NCI-H774 (cell line): ENCODE measurements at places on chromosomes 6 and 20.
A peak's percentile ranks its signal among the peaks of the same experiment; 100 is the strongest.

DNA sequence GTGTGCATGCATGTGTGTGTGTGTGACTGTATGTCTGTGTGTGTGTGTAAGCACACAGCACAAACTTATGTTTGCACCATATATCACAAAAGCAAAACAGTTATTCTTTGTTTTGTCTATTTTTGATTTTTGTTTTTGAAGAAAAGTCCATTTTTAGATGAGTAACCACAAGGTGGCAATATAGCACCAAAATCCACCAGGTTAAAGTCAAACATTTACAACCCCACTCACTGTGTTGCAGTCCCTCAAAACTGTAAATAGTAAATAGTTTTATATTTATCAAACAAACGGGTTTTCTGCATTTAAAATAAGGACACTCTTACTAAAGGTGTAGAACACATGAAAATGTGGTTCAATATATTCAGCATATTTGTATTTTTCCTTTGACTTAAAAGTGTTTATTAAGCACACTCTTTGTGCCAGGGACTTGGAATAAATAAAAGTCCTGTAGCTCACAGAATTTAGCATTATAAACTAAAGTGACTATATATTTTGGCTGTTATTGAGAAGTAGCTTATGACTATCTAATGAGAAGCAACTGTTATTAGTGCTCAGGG lies 118.5 kb downstream of the GFRAL start:
- DNase-seq = peak; percentile 7

GRCh38 chr6:83019741-83020140 lies 45.9 kb downstream of the UBE3D start:
- DNase-seq = peak; percentile 27

- DNase-seq = peak; percentile 50
Measured at GRCh38 chr6:7615611-7616383, 25.8 kb downstream of the SNRNP48 start.

DNA sequence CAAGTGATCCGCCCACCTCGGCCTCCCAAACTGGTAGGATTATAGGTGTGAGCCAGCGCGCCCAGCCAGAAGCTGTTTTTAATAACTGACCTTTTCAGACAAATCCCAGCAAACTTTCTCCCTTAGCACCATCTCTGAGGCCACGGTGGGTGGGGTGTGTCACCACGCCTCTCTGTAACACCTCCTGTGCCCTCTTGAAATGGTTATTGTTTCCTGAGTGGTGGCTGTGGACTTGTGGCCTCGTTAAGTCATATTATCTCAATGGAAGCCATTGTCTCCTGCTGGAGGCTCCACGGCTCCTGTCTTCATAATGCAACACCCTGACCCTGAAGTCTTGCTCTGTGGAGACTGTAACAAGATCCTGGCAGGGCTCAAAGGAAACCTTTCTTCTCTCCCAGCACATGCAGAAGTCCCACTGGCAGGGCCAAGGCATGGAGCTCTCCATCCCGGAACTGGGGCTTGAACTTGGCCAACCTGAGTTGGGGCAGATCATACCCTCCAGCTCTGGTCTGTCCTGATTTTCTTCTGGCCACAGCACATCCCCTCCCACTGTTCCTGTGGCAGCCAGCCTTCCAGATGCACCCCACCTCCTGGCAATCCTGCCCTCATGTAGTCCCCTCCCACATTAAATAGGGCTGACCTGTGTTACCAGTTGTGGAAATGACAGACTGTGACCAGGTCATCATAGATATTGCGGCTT lies 81.1 kb downstream of the SNX5 start:
- DNase-seq = no peak

DNA sequence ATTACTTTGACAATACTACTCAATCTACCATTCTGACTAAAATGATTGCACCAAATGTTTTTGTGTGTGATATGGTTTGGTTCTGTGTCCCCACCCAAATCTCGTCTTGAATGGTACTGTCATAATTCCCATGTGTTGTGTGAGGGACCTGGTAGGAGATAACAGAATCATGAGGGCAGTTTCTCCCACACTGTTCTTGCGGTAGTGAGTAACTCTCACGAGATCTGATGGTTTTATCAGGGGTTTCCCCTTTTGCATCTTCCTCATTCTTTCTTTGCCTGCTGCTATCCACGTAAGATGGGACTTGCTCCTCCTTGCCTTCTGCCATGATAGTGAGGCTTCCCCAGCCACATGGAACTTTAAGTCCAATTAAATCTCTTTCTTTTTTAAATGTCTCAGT lies 20.8 kb downstream of the SYCP2 start:
- no peak for DNase-seq

GRCh38 chr20:53693262-53693871 lies 99.7 kb upstream of the ZNF217 start:
- DNase-seq = no peak

- DNase-seq = no peak
Measured at GRCh38 chr20:19531446-19531845, 226.6 kb upstream of the RIN2 start.

DNA sequence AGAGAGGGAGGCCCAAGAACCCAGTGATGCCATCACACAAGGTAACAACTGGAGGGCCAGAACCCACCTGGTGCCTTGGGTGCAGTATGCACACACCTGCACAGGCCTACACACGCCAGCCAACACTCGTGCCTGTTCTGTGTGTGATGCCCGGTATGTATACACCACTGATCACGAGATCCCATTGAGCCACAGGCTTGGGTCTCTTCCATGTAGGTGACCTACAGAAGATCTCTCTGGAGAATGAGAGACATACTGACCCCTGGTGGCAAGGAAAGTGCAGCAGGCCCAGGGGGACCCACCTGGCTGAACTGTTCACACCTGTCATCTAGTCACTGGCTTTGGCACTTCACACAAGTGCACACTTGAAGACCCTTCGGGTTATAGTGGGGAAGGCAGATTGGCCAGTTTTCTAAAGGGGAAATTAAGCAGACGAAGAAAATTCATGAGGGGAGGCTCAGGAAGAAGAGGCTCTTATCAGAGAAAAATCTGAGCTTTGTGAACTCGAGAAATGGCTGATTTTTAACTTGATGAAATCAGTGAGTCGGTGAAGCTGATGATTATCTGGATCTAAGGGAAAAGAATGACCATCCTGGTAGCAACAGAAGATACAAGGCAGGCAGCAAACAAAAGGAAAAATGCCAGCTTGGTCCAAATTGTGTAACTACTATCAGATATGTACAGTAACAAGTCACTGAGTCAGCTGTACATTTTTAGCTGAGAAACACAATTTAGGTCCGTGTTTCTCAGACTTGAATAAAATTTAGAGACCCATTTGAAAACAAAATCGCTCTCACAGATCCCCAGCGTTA lies 69.1 kb upstream of the PBOV1 start:
- DNase-seq = peak; percentile 65

DNA sequence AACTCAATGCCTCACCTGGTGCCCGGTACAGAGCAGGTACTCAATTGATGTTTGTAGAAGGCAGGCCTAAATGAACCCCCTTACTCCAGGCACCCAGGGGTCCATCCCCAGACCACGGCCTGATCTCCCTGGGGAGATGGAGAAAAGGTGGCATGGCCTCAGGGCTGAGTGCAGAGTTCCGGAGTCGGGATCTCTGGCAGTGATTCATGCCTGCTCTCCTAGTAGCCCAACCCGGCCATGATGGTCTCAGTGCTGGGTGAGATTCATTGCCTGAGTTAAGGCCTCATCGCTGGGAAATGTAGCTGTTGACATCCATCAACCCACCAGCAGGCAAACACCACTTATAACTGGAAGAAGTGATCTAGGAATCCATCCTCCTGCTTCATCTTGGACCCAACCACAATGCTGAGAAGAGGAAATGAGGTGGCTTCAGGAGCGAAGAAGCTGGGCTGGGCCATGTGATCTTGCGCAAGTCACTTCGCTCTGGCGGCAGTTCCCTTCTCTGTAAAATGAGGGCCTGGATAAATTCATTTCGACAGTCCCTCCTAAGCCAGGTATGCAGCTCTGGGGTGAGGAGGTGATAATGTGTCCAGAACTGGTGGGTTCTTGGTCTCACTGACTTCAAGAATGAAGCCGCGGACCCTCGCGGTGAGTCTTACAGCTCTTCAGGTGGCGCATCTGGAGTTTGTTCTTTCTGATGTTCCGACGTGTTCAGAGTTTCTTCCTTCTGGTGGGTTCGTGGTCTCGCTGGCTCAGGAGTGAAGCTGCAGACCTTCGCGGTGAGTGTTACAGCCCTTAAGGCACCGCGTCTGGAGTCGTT lies 24.7 kb downstream of the ETV7 start:
- no peak for DNase-seq

DNA sequence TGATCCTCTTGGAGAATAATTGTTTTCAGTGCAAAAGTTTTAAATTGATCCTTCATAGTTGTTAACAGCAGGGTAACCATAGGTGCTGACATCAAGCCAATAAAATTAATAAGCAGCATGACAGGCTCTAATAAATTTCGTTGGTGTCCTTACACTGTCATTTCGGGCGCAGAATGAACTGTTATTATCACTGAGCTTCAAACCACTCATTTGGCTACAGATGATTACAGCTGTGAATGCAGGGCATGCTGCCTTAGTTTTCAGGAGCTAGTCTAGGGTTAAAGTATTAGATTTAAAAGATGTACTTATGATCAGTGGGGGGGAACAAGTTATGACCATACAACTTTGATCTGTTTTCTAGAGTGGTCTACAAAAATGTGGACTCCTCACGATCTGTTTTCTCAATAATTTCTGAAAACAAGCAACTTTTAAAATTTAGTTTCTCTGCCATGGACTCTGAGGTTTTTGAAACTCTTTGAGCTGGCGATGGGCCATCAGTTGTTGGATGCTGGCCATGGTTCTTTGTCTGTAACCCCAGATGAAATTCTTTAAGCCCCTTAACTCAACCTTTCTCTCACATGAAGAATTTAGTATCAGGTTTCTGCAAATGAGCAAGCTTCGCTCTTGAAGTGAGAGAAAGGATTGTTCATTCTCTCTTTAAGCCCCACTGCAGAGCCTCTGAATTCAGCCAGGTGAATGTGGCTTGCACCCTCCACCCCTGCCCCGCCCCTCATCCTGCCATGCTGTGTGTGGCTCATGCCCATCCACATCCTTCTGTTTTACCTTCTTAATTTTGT lies 99.1 kb upstream of the MTHFD1L start:
- no peak for DNase-seq

DNA sequence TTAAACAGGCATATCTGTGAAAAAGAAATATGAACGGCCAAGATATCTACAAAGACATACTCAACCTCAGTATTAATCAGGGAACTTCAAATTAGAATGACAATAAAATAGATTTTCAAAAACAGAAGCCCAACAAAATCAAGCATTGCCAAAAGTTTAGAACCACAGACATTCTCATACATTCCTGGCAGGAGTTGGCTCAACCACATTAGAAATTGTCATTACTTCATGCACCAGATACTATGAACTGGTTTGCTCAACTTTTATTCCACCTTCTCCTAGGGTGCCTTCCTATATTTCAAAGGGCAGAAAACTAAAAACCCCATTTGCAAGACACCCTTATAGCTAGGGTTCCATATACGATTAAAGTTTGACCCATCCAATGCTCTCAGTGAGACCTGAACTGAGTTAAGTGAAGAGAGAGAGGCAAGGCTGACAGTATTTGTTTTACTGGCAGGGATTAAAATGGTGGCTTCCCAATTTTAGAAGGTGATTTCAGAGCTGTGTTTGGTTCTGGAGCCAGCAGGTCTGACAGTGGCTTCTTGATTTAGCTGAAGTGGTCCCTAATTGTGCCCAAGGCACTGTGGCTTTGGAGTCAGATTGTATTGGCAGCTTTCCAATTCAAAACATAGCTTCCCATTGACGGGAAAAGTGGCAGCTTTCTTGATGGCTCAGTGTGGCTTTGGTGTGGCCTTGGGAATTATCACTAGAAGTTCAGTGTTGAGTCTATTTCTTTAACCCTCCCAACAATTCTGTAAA lies 77.1 kb upstream of the CDYL start:
- no peak for DNase-seq

- no peak for DNase-seq
Measured at GRCh38 chr6:91298543-91299145, 711.8 kb upstream of the MAP3K7 start.

DNA sequence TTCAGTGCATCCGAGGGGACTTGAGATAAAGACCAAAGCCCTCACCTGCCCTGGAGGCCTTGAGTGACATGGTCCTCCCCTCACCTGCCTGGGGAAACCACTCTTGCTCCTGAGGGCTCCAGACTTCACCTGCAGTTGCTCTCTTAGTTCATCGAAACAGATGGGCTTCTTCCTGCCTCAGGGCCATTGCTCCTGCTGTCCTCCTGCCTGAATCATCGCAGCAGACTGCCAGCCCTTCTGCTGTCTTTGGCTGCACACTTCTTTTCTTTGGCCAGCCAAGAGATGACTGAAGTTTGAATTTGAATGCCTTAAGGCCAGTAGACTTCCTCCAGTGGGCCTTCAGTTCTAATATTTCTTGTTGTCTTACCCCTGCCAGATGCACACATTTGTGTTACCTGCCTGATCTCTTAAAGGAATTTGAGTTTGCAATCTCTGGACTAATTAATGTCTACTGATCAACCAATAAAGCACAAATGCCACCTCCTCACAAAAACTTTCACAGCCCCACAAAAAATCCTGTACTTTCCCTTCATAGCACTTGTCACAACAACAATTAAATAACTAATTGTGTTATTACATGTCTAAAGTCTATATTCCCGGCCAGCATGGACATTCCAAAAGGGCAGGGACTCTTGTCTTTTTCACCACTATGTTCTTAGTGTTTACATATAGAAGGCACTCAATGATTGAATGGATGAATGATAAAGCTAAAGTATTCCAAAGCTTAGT lies 56.7 kb upstream of the SGK1 start:
- DNase-seq = no peak

- no peak for DNase-seq
Measured at GRCh38 chr6:167700199-167700598, 126.5 kb upstream of the AFDN start.

DNA sequence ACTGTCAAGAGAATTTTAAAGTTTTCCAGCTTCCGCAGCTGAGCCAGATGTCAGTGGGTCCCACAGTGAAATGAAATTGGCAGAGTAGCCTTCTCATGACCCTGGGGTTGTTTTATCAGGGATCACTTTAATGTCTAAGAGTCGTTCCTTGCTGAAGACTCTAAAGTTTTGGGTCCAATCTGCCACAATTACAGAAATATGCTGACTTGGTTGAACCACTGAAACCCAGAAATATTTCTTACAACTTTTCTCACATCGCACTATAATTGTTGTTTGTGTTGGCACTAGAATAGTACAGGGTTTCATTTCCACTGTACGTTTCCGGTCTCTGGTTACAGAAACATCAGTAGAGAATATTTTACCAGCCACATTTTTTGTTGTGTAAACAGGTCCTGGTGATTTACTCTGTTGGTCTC lies 109.0 kb downstream of the HMGCLL1 start:
- DNase-seq = no peak

DNA sequence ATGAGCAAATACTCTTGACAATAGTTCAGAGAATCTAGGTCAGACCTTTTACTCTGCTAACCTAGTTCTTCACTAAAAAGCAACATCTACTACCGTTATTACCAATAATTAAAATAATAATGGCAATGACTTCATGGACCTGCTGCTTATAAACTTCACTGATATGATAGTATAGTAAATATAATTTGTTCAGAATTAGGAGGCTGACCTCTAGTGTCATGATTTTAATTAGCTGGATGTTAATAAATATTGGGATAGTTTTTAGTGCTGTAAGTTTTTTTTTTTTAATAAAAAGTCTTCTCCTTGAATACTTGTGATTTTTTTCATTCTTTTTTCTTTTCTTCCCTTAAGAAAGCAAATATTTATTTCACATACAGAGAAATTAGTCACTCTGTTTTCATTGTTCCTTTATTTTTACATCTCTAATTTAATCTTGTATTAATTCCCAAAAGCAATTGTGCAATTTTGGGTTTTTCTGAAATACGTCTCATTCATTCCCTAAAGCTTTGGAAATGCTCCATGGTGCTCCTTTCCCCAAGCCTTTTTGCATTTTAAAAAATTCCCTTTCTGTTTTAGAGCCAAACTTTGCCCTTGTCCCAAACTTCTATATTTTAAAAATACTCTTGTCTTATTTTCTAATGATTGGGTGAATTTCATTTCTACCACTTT lies 46.6 kb upstream of the UST start:
- no peak for DNase-seq
